ENCODE measurements at places on chromosomes 7 and 10. TPM values are rescaled to one million over a fixed set of nuclear protein-coding genes. Genes with fewer than 3 reads are reported as not detected.

DNA sequence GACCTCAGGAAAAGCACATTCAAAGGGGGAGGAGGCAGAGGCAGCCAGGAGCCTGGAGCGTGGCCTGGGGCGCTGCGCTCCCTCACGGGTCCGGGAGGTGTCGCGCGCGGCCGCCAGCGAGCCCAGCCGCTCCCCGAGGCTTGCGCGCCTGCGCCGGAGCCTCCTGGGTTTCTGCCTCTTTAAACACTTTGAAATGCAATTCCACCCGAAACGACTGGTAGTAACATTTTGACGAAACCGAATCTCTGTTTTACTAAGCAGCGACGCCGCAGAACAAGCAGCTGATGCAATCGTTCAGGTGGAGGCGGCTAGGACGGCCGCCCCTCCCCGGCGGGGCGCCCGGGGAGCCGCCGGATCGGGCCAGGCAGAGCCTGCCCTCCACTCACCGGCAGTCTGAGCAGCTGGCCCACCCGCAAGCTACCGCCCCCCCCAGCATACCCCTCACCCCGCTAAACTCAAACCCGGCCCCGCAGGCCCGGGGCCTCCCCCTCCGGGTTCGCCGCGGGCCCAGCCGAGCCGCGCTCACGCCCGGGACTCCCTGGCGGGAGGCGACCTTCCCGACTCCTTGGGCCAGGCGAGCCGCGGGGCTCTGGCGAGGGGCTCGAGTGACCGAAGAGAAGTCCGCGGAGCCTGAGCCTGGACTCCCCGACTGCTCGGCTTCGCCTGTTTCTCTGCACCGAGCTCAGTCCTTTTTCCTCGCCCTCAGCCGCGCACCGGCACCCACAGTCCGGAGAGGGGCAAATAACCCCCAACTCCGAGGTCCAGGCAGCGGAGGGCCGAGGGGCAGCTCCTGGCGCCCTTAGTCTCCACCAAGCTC is 3.2 kb downstream of the MKX start:
- H3K27me3 ChIP-seq = peaks cover 11% of the 10 kb centered on the region
- peak; percentile 78 for DNase-seq
- H3K36me3 ChIP-seq = no peaks in the 10 kb centered on the region
- H3K4me3 ChIP-seq = peak overlapping the region; percentile 46
- H3K27ac ChIP-seq = no peak overlapping the region

GRCh38 chr10:104546756-104547155 is 94.3 kb upstream of the SORCS3 start:
- no peaks in the 10 kb centered on the region for H3K36me3 ChIP-seq
- H3K27me3 ChIP-seq = no peaks in the 10 kb centered on the region
- no peak overlapping the region for H3K27ac ChIP-seq
- H3K4me1 ChIP-seq = no peaks in the 10 kb centered on the region

DNA sequence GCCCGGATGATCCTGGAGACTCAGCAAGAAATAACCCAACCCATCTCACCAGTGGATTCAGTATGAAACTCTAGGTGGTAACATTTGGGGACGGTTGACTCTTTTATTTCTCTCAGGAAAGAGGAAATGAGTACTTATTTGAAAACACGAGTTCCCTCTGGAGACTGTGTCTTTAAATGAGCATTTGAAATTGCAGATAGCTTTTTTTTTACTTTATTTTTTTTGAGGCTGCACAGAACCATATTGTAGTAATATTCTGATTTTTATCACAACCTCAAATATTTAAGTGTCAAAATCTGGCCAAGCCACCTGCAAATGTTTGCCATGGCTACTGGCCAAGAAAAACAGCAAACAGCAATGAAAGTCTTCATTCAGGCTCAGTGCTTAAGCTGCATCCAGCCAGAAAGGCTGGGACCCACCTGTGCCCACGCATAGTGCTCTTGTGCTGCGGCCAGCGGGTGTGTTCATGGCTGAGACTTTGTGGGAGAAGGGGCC is 160.8 kb downstream of the CREB5 start:
- no peaks in the 10 kb centered on the region for H3K4me1 ChIP-seq
- no peaks in the 10 kb centered on the region for H3K36me3 ChIP-seq
- DNase-seq = no peak
- peaks cover 7% of the 10 kb centered on the region for H3K27me3 ChIP-seq
- no peak overlapping the region for H3K4me3 ChIP-seq

GRCh38 chr7:134184767-134185166 is 57.6 kb downstream of the LRGUK start:
- H3K4me3 ChIP-seq = no peak overlapping the region
- no peak for DNase-seq
- H3K27ac ChIP-seq = no peak overlapping the region
- no peaks in the 10 kb centered on the region for H3K27me3 ChIP-seq
- peaks cover 2% of the 10 kb centered on the region for H3K4me1 ChIP-seq

- DNase-seq = no peak
- no peaks in the 10 kb centered on the region for H3K27me3 ChIP-seq
- H3K4me1 ChIP-seq = no peaks in the 10 kb centered on the region
- no peaks in the 10 kb centered on the region for H3K36me3 ChIP-seq
- H3K4me3 ChIP-seq = no peak overlapping the region
Measured at GRCh38 chr10:133616371-133617130, 10.0 kb downstream of the FRG2B start.

DNA sequence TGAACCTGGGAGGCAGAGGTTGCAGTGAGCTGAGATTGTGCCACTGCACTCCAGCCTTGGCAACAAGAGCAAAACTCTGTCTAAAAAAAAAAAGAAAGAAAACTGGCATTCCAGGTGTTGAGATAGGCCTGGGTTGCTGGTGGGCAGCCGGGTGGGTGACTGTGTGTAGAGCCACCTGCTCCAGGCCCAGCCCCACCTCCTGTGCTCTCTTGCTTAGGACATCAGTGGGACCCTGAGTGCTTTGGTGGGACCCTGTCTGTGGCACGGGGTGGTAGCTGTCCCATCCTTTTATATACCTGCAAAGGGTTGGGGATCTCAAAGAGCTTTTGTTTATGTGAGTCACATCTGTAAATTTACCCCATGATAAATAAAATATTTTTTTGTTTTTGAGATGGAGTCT is 6.2 kb downstream of the PAOX start:
- peaks cover 1% of the 10 kb centered on the region for H3K4me1 ChIP-seq
- no peak for DNase-seq
- no peak overlapping the region for H3K27ac ChIP-seq
- H3K36me3 ChIP-seq = no peaks in the 10 kb centered on the region

DNA sequence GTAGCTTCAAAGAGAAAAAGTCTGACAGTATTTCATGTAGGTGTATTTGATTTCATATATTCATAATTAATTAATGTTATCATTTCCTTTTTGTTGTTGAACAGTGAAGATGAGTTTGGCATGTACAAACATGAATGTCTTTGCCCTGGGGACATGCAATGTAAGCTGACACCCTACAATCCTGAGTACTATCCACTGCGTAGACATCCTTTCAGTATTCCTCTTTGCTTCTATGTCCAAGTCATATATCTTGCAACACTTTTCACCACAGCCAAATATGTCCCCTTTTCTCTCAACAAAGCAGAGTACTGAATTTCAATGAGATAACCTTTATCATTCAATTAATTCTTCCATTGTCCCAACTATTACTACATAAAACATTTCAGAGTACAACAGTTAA is 93.6 kb downstream of the GPR37 start:
- H3K36me3 ChIP-seq = no peaks in the 10 kb centered on the region
- no peaks in the 10 kb centered on the region for H3K27me3 ChIP-seq
- no peak for DNase-seq
- H3K4me1 ChIP-seq = no peaks in the 10 kb centered on the region
- H3K4me3 ChIP-seq = no peak overlapping the region

GRCh38 chr7:16078076-16078952 is 343.0 kb downstream of the CRPPA start:
- no peaks in the 10 kb centered on the region for H3K36me3 ChIP-seq
- peak; percentile 42 for DNase-seq
- no peak overlapping the region for H3K27ac ChIP-seq
- H3K4me1 ChIP-seq = no peaks in the 10 kb centered on the region

GRCh38 chr7:101869026-101869900 is 51.8 kb downstream of the CUX1 start:
- peak overlapping the region; percentile 63 for H3K27ac ChIP-seq
- H3K4me3 ChIP-seq = no peak overlapping the region
- H3K36me3 ChIP-seq = peaks cover 10% of the 10 kb centered on the region
- peaks cover 36% of the 10 kb centered on the region for H3K4me1 ChIP-seq
- peak; percentile 65 for DNase-seq

DNA sequence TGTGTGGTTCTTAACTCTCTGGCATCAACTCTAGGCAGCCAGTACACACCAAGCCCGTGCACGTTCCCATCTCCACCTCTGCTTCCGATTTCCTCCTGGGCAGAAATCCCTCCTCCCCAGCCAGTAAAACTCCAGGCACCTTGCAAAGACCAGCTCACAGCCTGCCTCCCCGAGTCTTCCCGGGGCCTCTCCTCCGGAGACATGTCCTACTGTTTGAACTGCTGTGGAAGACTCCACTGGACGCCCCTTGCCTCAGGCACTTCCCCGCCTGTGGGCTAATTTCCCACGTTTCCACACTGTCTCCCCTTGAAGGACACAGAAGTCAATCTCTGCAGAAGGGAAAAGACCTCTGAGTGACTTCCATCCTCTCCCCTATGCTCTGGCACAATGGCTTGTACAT is 210.7 kb upstream of the FRMD4A start:
- H3K27ac ChIP-seq = no peak overlapping the region
- no peaks in the 10 kb centered on the region for H3K36me3 ChIP-seq
- no peak overlapping the region for H3K4me3 ChIP-seq
- H3K4me1 ChIP-seq = no peaks in the 10 kb centered on the region
- DNase-seq = no peak

DNA sequence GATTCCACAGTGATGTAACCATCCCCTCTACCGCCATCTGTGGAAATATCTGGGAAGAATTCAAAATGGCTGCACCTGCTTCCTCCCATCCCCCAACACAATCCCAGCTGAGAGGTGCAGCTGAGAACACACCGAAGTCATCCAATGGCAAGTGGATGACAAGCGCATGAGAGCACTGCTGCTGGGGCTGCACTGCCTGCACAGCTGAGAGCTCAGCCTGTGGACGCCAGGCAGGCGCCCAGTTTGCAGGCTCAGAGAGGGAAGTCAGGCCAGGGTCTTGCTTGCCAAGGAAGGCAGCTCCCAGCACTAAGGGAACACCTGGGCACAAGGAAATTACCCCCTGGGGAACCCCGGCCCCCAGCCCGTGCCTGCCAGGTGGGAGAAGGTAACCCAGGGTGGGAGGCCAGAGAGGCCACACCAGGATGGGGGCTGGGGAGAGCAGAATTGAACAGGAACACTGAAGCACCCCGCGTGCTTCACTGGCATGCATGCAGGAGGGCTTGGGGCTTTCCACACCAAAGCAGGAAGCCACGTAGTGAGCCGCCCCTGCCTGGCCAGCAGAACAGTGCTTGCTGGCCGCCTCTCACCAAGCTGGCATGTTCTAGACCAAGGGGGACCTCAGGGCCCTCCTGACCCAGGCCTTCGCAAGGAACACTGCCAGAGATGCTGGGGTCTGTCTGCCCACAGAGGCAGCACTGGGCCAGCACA is 46.2 kb downstream of the FAM53B start:
- peaks cover 53% of the 10 kb centered on the region for H3K36me3 ChIP-seq
- H3K27ac ChIP-seq = no peak overlapping the region
- H3K4me3 ChIP-seq = no peak overlapping the region
- no peak for DNase-seq
- H3K4me1 ChIP-seq = peaks cover 29% of the 10 kb centered on the region

DNA sequence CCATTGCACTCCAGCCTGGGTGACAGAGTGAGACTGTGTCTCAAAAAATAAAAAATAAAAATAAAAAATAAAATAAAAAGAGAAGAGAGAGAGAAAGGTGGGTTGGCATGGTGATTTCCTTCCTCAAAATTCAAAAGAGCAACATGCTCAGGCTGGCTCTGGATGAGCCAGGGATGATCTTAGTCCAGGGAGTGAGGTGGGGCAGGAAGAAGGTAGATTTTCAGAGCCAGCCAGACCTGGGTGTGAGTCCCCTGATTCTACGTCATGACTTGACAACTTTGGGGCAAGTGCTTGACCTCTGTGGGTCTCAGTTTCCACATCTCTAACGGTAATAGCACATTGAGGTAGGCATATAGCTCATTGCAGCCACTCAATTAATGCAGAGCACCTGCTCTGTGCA is 109.4 kb upstream of the CTBP2 start:
- no peaks in the 10 kb centered on the region for H3K4me1 ChIP-seq
- H3K4me3 ChIP-seq = no peak overlapping the region
- H3K36me3 ChIP-seq = no peaks in the 10 kb centered on the region
- H3K27me3 ChIP-seq = peaks cover 53% of the 10 kb centered on the region

DNA sequence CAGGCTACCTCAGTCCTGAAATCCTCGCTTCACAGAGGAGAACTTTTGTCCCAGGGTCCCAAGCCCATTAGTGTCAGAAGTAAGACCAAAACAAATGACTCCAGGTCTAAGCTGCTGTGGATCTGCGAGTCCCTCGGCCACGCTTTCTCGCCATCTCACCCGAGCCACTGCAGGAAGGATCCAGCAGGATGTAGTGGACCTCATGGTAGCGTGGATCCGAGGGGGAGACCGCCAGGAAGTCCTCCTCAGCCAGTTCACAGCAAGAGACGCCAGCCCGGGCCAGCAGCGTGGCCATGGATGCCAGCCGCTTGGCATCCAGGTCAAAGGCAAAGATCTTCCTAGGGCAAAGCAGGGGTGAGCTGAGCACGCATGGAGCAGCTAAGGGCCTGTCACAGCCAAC is 4.6 kb downstream of the NSUN5 start:
- H3K27me3 ChIP-seq = no peaks in the 10 kb centered on the region
- H3K36me3 ChIP-seq = peaks cover 46% of the 10 kb centered on the region
- H3K27ac ChIP-seq = no peak overlapping the region
- DNase-seq = no peak
- H3K4me1 ChIP-seq = peaks cover under 1% of the 10 kb centered on the region
- H3K4me3 ChIP-seq = no peak overlapping the region

DNA sequence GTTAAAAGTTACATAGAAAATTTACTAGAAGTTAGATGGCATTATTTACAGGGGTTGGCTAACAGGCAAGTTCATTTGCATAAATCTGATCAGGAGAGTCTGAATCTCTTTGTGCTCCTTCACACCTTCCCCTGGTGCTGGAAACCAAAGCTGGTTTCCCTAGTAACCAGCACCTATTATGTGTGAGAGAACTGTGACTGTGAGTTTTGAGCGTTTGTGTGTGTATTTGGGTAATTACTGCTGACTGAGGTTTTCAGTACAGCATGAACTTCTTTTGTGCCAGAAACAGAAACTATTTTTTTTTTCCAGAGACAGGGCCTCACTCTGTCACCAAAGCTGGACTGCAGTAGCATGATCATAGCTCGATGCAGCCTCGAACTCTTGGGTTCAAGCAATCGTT is 10.3 kb upstream of the IFIT1B start:
- no peaks in the 10 kb centered on the region for H3K4me1 ChIP-seq
- H3K4me3 ChIP-seq = no peak overlapping the region
- DNase-seq = no peak
- H3K27ac ChIP-seq = no peak overlapping the region
- no peaks in the 10 kb centered on the region for H3K27me3 ChIP-seq

- peaks cover 8% of the 10 kb centered on the region for H3K4me1 ChIP-seq
- H3K27me3 ChIP-seq = no peaks in the 10 kb centered on the region
- peaks cover 7% of the 10 kb centered on the region for H3K36me3 ChIP-seq
- DNase-seq = peak; percentile 20
- peak overlapping the region; percentile 95 for H3K27ac ChIP-seq
- peak overlapping the region; percentile 77 for H3K4me3 ChIP-seq
Measured at GRCh38 chr7:90345595-90346335, 751 bp upstream of the GTPBP10 start.

GRCh38 chr10:124644771-124645415 is 99.3 kb downstream of the FAM53B start:
- H3K36me3 ChIP-seq = peaks cover 12% of the 10 kb centered on the region
- H3K27ac ChIP-seq = no peak overlapping the region
- DNase-seq = no peak
- no peak overlapping the region for H3K4me3 ChIP-seq
- H3K27me3 ChIP-seq = no peaks in the 10 kb centered on the region

Gene BTRC
- 11.9 TPM for total RNA-seq

Gene TWIST1
- 0.18 TPM for total RNA-seq

Gene BMPER
- not detected for total RNA-seq

Gene ADRA2A
- not detected for total RNA-seq

Gene FRA10AC1
- total RNA-seq = 9.3 TPM

Gene CPN1
- total RNA-seq = 0.09 TPM

Gene ANXA11
- total RNA-seq = 182 TPM
